ENCODE measurements at places on chromosomes 5 and 9. TPM values are rescaled to one million over a fixed set of nuclear protein-coding genes. Genes with fewer than 3 reads are reported as not detected.

The NOXA1 gene
- 0.72 TPM for total RNA-seq

The PDCD1LG2 gene
- 0.14 TPM for total RNA-seq

The C9orf153 gene
- total RNA-seq: 0.40 TPM

The PRR7 gene
- 32.6 TPM for total RNA-seq

The ADGRD2 gene
- not detected for total RNA-seq

The CEP78 gene
- 40.8 TPM for total RNA-seq

The OR4F3 gene
- total RNA-seq: not detected

GRCh38 chr5:39517800-39518199 is 93.0 kb upstream of the DAB2 start:
- DNase-seq: no peak

DNA sequence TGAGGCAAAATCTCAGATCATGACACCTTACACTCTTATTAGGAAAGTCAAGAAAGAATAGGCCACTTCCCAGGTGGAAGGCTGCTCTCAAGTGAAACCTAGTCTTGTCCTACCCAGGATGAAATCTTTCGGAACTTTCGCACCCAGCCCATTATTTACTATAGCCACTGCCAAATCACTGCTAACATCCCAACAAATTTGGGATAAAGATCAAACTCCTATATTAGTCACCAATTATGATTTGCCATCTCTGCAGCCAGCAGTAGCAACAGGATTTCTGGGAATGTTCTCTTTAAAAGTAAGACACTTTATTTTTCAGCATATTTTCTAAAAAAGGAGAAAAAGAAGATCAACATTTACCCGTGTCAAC is 224.6 kb downstream of the GAS1 start:
- no peak for DNase-seq

DNA sequence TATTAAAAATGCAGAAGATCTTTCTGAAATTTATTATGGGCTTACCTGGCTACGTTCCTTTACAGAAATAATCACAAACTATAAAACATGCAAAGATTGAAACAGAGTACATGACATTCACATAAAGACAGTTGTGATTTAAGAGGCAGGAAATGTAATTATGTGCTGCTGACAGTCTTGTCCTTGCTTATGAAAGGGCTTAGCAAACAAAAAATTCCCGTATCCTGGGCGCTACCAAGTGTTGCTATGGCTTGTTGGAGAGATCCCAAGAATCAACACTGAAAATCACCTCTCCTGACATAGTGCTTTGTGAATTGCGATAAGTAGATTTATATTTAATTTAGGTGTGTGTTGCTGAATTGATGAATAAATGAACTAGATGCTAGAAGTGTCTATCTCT is 352.5 kb upstream of the C9orf72 start:
- no peak for DNase-seq

- DNase-seq: no peak
Observed at GRCh38 chr9:108113596-108113995, 624.0 kb upstream of the KLF4 start.

DNA sequence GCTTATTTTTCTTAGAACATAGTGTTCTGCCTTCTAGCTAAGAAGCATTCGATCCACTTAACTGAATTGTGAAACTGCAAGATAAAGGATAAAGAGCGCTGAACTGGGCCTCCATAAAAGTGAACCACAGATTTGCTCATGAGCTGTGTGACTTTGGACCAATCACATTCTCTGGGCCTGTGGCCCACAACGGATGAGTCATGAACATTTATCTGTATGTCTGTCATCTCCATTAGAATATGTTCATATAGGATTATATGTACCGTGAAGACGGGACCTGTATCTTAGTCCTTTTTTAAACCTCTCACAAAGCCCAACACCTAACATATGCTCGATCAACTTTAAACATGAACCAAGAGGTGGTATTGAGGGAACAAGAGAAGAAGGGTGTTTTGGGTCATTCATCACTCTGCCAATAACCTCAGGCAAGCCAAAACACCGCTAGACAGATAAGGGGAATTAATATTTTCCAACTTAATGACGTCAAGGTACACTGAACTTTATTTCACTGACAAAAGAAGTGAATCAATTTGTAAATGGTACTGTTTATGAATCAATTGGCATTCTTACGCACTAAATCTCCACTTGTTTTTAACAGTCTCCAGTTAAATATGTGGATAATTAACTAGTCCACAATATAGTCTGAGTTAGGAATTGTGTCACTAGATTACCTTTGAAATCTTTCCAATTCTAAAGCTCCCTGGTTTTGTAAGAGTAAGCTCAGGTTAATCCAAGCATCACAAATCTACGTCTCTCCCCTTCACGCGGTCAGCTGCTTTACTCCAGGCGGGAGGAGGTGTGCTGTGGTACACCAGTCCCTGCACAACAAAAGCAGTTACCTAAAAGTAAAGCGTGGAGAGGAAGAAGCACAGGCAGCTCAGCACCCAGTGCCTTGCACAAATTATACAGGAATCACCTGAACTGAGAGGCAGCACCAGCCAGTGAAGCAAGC is 1.6 kb downstream of the TMEM245 start:
- peak; percentile 81 for DNase-seq

DNA sequence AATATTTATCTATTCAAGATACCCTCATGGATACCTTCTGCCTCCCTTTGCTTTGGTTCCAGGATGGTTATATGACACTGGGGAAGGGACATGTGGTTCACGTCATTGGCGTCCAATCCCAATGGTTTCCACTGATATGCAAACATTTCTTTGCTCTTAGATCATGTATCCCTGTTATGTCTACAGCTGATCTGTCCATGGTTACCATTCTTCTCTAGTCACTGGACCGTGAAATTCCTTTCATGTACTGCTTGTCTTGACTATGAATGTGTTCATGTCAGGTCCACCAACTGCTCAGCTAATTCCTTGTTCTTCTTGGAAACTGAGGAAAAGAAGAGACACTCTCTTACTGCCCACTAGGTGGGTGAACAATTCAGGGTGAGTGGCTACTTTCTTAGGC is 391.1 kb upstream of the ZNF608 start:
- no peak for DNase-seq

GRCh38 chr9:36116593-36116992 is 19.9 kb upstream of the GLIPR2 start:
- no peak for DNase-seq

DNA sequence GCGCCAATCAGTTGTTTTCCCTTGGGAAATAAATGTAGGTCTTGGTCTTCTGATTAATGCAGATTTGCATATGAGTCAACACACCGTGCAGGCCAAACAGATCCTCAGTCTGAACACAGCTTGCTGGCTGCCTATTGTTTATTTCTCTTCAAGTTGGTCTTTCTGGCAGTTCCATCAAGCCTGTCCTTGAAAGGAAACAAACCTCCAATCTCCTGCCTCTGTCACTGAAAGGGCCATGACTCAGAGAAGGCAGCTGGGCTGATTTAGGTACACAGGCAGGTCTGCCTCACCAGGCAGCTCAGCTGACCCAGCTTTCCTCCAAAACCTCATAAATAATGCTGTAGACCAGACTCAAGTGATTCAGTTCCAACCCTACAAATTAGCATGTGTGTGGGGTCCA is 175.9 kb downstream of the MAN2A1 start:
- DNase-seq: peak; percentile 38

DNA sequence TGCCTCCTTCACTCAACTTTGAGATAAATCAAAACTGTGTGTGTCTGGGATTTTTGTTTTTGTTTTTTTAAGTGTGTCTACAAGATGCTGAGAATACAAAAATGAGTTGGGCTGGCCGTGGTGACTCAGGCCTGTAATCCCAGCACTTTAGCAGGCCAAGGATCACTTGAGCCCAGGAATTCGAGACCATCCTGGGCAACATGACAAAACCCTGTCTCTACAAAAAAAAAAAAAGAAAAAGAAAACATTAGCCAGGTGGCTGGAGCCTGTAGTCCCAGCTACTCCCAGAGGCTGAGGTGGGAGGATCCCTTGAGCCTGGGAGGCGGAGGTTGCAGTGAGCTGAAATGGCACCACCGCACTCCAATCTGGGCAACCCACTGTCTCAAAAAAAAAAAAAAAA is 21.0 kb downstream of the HNRNPK start:
- no peak for DNase-seq

- no peak for DNase-seq
Observed at GRCh38 chr5:160315968-160316367, 3.6 kb upstream of the CCNJL start.

GRCh38 chr9:104971511-104971910 is 43.6 kb upstream of the ABCA1 start:
- no peak for DNase-seq

GRCh38 chr9:113509463-113509862 is 45.9 kb downstream of the RGS3 start:
- no peak for DNase-seq

DNA sequence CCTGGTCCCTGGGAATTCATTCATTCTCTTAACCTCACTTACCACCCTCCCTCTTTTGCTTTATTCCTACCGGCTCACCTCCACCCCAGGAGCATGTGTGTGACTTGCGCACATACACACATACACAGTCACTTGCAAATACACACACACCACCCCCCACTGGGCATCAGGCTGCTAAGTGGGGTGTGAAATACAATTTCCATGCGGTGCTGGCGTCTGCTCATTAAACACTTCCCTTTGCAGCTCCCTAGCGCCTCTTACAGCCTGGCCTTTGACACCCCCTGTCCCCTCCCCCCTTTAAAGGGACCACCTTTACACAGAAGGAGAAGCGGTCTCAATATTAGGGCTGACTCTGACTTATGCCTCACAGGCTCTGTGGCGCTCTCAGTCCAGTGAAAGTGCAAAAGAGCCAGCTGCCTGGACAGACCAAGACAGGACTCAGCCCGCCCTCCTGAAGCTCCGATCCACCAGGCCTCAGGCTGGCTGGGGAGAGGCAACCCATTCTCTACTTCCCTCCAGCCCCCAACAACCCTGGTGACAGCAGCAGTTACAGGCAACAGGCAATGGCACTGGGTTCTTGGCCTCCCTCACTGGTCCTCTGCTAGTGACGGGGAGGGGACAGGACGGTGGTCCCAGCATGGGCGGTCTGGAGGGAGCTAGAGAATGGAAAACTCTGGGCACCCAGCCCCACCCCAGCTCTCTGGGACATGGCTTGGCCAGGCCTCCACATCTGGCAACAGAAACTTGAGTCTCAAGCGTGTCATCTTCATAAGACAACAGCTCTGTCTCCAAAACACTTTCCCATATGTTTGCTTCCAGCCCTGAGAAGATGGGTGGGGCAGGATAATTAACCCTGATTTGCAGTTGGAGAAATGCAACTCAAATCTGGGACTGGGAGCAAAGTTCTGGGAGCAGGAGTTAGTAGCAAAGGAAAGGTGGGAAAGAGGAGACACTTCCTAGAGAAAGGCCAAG is 12.0 kb downstream of the ENHO start:
- no peak for DNase-seq

Measured in activated CD8-positive, alpha-beta T cell treated with anti-CD3 and anti-CD28 coated beads for 36 hours (primary cell).